ENCODE measurements at places on chromosomes 3 and 15. TPM values are rescaled to one million over a fixed set of nuclear protein-coding genes. Genes with fewer than 3 reads are reported as not detected.

Gene PLA2G4E
- not detected for total RNA-seq

Gene LCTL
- not detected for total RNA-seq

DNA sequence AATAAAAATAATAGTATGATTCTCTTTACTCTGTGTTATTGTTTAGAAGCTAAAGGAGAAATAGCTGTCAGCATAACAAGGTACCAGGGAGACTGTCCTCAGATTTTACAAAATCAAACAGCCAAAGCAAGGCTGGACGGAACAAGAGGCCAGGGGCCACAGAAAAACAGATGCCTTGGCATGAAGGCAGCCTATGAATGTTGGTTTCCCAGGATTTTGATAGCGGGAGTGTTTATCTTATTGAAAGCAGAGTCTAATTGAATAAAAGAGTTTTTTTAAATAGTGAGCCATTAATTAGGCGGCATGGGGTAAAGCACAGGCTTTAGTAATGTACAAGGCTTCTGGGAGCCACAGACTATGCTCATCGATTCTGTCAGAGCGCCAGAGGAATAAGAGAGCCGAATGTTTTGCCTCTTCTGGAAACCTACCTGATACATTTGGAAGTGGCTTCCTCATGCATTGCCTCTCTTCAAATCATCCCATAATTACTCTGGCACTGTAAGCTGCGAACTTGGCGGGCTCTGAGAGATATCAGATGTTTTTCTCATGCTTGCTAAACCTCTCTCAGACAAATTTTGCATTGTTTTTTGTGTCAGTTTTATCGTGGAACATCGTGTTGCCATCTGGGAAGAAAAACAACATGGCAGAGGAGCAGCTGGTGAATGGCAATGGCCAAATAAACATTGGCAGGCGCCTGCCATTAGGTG lies 30.4 kb upstream of the TMCO5A start:
- H3K27ac ChIP-seq = no peak overlapping the region
- no peak overlapping the region for H3K4me3 ChIP-seq

Gene GOLGA6L10
- 0.32 TPM for total RNA-seq

GRCh38 chr3:32129832-32130231 lies 23.4 kb downstream of the GPD1L start:
- H3K4me1 ChIP-seq = peaks cover 75% of the 10 kb centered on the region
- no peak overlapping the region for H3K4me3 ChIP-seq
- H3K27me3 ChIP-seq = no peaks in the 10 kb centered on the region
- no peak overlapping the region for H3K27ac ChIP-seq
- no peaks in the 10 kb centered on the region for H3K36me3 ChIP-seq

DNA sequence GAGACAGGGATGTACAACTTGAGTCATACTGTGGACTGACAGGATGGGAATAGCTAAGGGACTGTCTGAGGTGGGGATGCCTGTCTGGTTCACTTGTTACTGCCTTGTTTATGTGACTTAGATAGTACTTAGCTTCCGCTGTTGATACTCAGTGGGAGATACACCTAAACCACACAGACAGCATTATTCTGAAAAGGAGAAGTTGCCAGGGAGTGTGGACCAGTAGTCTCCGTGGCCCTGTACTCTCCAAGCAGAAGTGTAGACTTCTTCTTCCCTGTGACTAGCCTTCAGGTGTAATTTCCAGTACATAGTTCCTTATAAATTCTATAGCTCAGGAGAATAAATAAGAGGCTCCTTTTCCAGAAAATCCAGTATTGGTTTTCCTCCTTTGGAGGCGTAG lies 5.1 kb downstream of the HIGD2B start:
- H3K27me3 ChIP-seq = peaks cover 28% of the 10 kb centered on the region
- H3K36me3 ChIP-seq = no peaks in the 10 kb centered on the region
- DNase-seq = no peak
- H3K4me3 ChIP-seq = no peak overlapping the region
- no peaks in the 10 kb centered on the region for H3K4me1 ChIP-seq
- H3K27ac ChIP-seq = no peak overlapping the region

- DNase-seq = no peak
- no peak overlapping the region for H3K27ac ChIP-seq
- H3K36me3 ChIP-seq = no peaks in the 10 kb centered on the region
Observed at GRCh38 chr3:171757361-171758034, 52.8 kb downstream of the PLD1 start.

GRCh38 chr3:88713233-88713691 lies 394.2 kb upstream of the EPHA3 start:
- no peaks in the 10 kb centered on the region for H3K4me1 ChIP-seq
- no peaks in the 10 kb centered on the region for H3K27me3 ChIP-seq
- H3K36me3 ChIP-seq = no peaks in the 10 kb centered on the region
- no peak overlapping the region for H3K27ac ChIP-seq
- no peak for DNase-seq
- no peak overlapping the region for H3K4me3 ChIP-seq

DNA sequence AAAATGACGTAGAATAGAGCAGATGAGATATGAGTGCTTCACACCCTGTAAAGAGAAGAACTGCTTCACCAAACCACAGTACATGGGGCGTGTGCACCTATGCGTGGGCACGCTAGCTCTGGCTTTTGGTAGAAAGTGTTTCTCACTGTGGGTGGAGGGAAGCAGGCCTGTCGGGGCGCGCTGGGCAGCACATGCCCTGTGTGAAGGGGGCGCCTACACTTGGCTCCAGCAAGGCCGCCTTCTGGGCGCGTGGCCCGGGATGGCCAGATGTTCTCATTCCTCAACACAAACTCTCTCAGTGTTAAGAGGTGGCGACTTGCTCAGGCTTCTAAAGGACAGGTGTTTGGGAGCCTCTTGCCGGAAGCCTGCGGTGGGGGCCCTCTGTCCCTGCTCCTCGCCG lies 90.0 kb downstream of the FBLN2 start:
- no peaks in the 10 kb centered on the region for H3K36me3 ChIP-seq
- no peak overlapping the region for H3K4me3 ChIP-seq
- no peak overlapping the region for H3K27ac ChIP-seq
- H3K4me1 ChIP-seq = no peaks in the 10 kb centered on the region
- H3K27me3 ChIP-seq = no peaks in the 10 kb centered on the region

DNA sequence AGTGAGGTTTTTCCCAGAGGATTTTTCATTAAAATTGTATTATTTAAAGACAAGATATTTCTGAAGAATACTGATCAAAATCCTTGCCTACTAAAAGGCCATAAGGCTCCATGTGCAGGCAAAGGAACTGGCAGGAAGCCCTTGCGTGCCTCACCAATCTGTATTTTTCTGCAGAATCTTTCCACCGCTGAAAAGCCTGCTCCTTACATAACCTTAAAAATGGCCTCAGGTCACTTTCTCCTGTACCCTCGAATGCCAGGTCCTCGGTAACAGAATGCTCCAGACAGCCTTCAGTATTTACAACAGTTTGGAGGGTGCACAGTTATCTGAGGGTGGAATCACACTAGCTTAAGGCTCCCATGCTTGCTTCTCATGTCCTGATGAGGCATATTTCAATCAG lies 3.2 kb downstream of the MORC1 start:
- H3K27ac ChIP-seq = no peak overlapping the region
- no peaks in the 10 kb centered on the region for H3K36me3 ChIP-seq
- no peaks in the 10 kb centered on the region for H3K27me3 ChIP-seq
- no peaks in the 10 kb centered on the region for H3K4me1 ChIP-seq

Gene CCR8
- total RNA-seq = not detected

- no peaks in the 10 kb centered on the region for H3K4me1 ChIP-seq
- no peak for DNase-seq
- no peak overlapping the region for H3K27ac ChIP-seq
- no peaks in the 10 kb centered on the region for H3K27me3 ChIP-seq
- H3K36me3 ChIP-seq = no peaks in the 10 kb centered on the region
Observed at GRCh38 chr3:140342668-140343067, 335.2 kb upstream of the TRIM42 start.

Gene SAMMSON
- total RNA-seq = not detected
